ENCODE measurements at places on chromosomes 2 and 18.
A peak's percentile ranks its signal among the peaks of the same experiment; 100 is the strongest.

DNA sequence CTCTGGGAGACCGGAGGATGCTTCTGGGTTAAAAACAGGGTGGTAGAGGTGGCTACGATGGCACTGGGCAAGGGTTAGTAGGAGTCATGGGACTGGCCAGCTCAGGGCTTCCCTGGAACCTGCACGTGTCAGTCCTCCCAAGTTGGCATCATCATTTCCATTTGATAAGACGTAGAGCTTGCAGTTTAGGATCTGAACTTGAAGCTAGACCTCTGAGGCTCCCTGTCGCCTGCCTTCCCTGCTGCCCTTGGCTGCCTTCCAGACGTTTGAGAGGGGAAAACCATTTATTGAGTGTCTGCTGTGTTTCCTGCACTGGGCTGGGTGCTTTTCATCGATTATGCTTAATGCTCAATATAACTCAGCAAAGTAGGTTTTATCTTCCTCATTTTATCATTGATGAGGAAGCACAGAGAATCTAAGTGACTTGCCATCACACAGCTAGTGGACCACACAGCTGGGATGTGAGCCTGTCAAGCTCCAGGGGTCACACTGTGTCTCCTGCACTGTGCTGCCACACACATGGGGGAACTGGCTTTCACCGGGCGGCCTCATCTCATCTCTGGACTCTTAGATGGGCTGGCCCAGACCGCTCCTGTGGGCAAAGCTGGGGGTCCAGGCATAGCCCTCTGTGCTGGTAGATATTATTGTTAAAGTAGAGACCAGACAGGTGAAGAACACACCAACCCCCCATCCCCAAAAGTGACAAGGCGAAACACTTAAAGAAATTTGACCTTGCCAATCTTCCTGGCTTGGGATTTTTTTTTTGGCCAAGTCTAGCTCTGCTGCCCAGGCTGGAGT, 7.8 kb downstream of the NT5DC4 start:
- DNase-seq = no peak

DNA sequence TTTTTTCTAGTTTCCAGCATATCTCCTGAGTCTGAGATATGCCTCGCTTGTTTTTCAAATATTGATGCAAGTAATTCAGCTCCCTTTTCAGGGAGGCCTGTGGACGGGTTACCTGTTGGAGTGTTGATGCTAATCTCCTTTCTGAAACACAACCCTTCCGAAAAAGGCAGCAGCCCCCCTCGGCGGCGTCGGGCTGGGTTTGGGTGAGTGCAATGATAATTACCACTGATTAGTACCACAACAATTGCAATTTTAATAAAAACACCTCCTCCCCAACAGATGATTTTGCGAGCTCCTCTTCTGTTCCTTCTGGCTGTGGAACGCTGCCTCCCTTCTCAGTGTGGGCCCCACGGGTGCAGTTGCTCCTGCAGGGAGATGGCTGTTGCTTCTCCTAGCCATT, 66.3 kb downstream of the PTGR3 start:
- no peak for DNase-seq

DNA sequence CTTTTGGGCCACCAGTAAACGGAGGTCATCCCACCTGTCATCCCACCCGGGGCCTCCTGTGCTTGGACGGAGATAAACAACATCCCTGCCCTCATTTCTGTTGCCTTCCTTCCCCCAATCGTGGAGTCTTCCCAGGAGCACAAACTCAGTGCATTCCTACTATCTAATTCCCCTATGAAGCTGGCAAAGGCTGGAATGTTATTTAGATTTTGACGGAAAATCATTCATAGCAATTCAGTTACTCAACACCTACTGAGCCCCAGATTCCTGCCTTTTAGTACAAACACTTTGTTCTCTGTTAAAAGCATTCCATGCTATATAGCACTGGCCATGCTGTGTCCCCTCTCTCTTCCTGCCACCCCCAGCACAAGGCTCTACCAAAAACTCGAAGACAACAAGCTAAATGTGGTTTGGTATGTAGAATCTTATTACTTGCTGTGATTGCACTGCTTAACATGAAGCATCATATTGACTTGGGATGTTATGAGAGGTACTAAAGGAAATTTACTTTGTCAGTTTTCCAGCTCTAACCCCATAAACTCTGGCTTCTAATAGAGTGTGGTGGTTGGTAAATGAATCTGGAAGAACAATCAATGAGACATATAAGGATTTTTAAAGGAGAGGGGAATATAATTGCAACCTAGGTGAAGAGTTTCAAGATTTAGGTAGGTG, 32.3 kb upstream of the IMPA2 start:
- no peak for DNase-seq

GRCh38 chr2:97673182-97673914, 3.8 kb downstream of the C2orf92 start:
- peak; percentile 26 for DNase-seq

GRCh38 chr2:207219676-207220501, 54.1 kb upstream of the KLF7 start:
- DNase-seq = peak; percentile 85

DNA sequence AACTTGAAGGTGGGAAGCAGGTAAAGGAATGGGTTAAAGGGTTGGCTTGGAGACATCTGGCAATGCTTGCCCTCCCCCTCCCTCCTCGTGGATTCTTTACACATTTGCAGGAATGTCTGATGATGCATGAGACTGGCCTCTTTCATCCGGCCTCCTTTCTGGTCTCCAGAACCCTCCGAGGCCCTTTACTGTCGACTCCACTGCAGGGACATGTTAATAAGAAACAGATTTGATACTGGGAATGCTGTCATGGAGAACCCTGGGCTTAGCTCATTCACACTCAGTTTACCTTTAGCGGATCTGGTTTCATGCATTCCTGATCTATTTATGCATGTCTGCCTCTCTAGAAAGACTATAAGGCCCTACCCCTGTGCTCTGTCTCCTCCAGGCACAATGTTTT, 238.7 kb downstream of the TGIF1 start:
- DNase-seq = peak; percentile 44

- DNase-seq = no peak
Measured at GRCh38 chr2:165886487-165887146, 67.0 kb downstream of the TTC21B start.

- no peak for DNase-seq
Measured at GRCh38 chr2:237144516-237144915, 58.8 kb downstream of the COPS8 start.

- peak; percentile 44 for DNase-seq
Measured at GRCh38 chr2:12076810-12077209, 330.4 kb downstream of the LPIN1 start.

All from HT1080 (cell line).